ENCODE measurements at places on chromosomes 13 and 19. TPM values are rescaled to one million over a fixed set of nuclear protein-coding genes. Genes with fewer than 3 reads are reported as not detected.
A peak's percentile ranks its signal among the peaks of the same experiment; 100 is the strongest.

- DNase-seq = peak; percentile 56
- no peak overlapping the region for H3K4me3 ChIP-seq
- H3K4me1 ChIP-seq = no peaks in the 10 kb centered on the region
Measured at GRCh38 chr19:9883231-9883758, 48.2 kb downstream of the PIN1 start.

- no peaks in the 10 kb centered on the region for H3K27me3 ChIP-seq
- H3K27ac ChIP-seq = no peak within 1 kb of the TSS
- H3K36me3 ChIP-seq = no peaks in the 10 kb centered on the region
- peaks cover 5% of the 10 kb centered on the region for H3K4me1 ChIP-seq
- peak; percentile 78 for DNase-seq
Measured at GRCh38 chr19:45160870-45161737, at the start of gene NKPD1. Gene NKPD1 (minus strand): TSS chr19:45160982. CDS start chr19:45160150, 832 bp downstream.

- H3K4me1 ChIP-seq = no peaks in the 10 kb centered on the region
- H3K27ac ChIP-seq = no peak overlapping the region
- no peak for DNase-seq
- H3K4me3 ChIP-seq = peak overlapping the region; percentile 95
- H3K27me3 ChIP-seq = no peaks in the 10 kb centered on the region
Measured at GRCh38 chr19:47134545-47134944, 3.9 kb downstream of the SAE1 start.

DNA sequence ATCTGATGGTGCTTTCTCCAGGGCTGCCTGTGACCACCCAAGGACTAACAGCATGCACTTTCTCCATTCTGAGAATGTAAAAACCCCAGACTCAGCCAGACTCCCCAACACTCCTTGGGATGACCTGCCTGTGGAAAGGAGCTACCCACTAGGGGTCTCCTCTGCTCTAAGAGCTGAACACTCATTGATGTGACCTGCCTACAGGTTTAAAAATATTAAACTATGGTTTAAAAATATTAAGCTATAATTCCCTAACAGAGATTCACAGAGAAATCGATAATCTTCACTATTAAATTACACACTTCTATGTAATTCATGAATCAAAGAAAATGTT lies 696.2 kb upstream of the SLITRK5 start:
- DNase-seq = no peak
- no peaks in the 10 kb centered on the region for H3K27me3 ChIP-seq
- no peak overlapping the region for H3K4me3 ChIP-seq
- H3K36me3 ChIP-seq = no peaks in the 10 kb centered on the region
- no peak overlapping the region for H3K27ac ChIP-seq
- H3K4me1 ChIP-seq = no peaks in the 10 kb centered on the region

- DNase-seq = peak; percentile 93
- no peak overlapping the region for H3K4me3 ChIP-seq
- peaks cover 29% of the 10 kb centered on the region for H3K36me3 ChIP-seq
- H3K4me1 ChIP-seq = peaks cover 13% of the 10 kb centered on the region
- no peaks in the 10 kb centered on the region for H3K27me3 ChIP-seq
Measured at GRCh38 chr19:19490214-19490968, 25.0 kb downstream of the TSSK6 start.

DNA sequence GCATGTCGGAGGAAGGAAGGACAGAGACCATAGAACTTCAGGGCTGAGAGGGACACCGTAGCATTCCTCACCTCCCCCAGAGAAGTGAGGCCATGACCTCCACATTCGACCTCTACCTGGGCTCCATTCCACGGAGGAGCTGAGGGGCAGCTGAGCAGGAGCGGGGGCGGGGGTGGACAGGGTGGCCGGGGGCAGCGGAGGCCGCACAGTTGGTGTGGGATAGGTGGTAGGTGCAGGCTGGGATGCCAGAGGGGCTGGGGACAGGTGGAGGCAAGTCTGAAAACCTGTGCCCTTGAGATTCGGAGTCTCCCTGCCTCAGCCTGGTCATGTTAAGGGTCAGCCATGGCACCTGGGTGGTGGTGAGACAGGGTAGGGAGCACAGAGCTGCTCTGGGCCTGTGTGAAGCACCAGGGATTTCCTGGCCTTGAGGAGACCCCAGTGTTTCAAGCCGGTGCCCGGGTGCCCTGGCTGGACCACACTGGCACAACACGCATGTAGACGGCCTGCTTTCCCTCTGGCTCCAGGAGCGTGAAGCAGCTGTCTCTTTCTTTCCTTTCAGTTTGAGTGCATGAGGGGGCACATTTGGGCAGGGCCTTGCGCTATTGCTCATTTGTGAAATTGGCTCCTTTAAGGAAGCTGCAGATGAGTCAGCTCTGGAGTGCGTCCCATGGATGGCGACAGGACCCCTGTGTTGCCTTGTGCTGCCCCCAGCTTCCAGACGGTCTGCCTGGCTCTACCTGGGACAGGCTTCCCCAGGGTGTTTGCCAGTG lies 51.8 kb downstream of the TSSK6 start:
- no peaks in the 10 kb centered on the region for H3K27me3 ChIP-seq
- H3K4me3 ChIP-seq = no peak overlapping the region
- H3K4me1 ChIP-seq = peaks cover 37% of the 10 kb centered on the region
- H3K36me3 ChIP-seq = peaks cover 42% of the 10 kb centered on the region
- no peak for DNase-seq

ZNF491 gene
- 0.90 TPM for total RNA-seq
